ENCODE measurements at places on chromosomes 12 and 14.

DNA sequence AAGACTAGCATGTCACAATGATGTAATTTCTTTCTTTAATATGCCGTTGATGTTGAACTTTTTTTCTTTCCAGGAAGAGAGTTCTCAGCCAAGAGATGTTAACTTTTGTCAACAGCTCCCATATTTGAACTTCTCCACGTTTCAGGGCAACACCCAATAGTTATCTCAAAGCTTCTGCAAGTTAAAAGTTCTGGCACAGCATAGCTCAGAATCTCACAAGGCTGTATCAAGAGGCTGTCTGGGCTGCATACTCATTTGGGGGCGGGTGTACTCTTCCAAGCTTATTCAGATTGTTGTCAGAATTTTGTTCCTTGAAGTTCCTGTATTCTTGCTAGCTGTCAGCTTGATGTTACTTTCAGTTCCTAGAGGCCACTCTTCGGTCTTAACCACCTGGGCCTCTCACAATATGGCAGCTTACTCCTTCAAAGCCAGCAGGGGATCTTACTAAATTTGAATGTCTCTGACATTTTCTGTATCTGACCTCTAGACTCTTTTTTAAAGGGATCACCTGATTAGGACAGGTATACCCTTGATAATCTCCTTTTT, 38.9 kb downstream of the KCNC2 start:
- no peak for DNase-seq

DNA sequence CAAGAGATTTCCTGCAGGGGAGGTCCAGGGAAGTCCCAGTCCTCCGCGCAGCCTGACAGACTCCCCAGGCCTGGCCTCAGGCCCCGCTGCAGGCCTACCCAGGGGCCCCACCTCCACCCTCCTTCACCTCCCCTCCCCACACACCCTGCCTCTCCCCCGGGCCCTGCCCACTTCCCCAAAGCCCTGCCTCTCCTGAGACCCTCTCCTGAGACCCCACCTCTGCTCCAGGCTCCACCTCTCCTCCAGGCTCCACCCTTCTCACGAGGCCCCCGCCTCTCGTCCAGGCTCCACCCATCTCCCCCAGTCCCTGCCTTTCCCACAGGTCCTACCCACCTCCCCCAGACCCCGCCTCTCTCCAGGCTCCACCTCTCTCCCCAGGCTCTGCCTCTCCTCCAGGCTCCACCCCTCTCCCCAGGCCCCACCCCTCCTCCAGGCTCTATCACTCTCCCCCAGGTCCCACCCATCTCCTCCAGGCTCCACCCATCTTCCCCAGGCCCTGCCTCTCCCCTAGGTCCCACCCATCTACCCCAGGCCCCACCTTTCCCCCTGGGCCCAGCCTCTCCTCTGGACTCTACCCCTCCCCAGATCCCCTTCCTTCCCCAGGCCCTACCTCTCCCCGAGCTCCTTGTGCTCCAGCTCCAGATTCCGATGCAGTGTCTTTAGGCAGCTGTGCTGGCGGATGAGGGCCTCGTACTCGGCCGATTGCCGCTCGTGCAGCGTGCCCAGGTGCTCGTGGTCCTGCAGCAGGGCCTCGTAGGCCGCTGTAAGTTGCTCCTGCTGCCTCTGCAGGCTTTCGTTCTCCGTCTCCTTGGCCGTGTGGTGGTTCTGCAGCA, 58.8 kb upstream of the GPR68 start:
- DNase-seq, result peak; percentile 16

GRCh38 chr14:31566456-31566855, 5.3 kb downstream of the NUBPL start:
- DNase-seq, result no peak

DNA sequence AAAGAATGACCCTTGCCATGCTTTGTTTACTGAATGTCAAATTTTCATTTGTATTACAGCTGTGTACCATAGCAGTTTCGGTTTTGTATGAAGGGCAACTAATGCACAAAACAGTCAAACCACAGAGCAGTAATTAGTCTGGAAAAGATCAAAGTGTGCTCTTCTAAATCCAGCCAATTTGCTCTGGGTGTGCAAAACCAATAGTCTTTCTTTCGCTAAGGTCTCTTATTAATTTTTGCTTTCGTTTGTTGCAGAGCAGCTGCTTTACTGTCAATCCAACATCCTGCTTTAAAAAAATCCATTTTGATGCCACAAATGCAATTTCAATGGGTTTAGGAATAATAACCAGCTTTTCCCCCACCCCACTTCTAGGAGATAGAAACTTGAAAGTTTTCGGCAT, 114.2 kb downstream of the BRMS1L start:
- DNase-seq, result no peak

GRCh38 chr12:128959901-128960300, 106.6 kb downstream of the GLT1D1 start:
- DNase-seq, result no peak

GRCh38 chr14:36238666-36239363, 62.3 kb upstream of the PTCSC3 start:
- no peak for DNase-seq

DNA sequence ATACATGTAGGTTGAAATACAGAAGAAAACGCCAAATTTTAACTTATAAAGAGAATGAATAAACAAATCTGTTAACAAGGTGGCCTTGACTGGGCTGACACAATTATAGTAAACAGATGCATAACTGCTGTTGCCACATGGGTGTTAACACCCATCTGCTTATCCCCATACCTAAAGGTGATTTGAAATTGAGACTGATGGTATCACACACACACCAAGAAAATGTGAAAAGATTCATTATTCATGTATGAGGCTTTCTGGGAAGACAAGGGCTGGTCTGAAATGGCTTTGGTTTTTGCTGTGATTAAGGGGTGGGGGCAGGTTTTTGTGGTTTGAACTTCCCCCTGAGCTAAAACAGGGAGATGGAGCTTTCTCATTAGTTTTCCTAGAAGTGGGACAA, 156.6 kb downstream of the SYT10 start:
- DNase-seq, result no peak

DNA sequence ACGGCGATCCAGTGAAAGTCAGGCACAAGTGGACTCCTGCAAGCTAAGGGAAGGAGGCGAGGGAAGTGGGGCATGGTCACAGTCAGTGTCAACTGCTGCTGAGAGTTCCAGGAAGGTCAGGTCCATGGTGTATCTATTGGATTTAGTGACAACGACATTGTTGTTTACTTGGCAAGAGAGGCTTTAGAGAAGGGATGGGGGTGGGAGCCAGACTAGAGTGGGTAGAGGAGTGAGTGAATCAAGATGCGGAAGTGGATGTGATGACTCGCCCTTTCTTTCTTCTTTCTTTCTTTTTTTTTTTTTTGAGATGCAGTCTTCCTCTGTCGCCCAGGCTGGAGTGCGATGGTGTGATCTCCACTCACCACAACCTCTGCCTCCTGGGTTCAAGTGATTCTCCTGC, 12.5 kb downstream of the P2RX7 start:
- DNase-seq, result no peak

- DNase-seq, result no peak
Observed at GRCh38 chr12:132465269-132466190, 24.4 kb upstream of the FBRSL1 start.
